ENCODE measurements at places on chromosomes 1 and 21.

DNA sequence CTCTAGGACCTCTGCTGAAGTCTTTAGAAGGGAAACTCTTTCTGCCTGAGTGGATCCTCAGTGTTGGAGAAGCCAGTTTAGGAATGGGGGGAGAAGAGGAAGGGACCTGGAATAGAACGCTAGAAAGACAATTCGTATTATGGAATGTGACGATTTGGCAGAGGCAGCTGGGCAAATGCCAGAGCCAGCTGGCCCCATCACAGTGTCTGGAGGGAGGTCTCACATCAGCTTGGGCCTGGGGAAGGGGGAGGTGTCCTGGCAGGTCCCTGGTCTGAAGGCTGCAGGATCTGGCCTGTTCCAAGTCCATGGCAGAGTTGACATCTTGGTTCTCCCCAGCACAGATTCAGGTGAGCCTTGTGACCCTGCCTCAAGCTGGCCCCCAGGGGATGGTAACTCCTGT is 11.3 kb downstream of the TMCC2 start:
- DNase-seq: no peak

GRCh38 chr1:198121056-198121826 is 35.6 kb upstream of the NEK7 start:
- DNase-seq: peak; percentile 68

DNA sequence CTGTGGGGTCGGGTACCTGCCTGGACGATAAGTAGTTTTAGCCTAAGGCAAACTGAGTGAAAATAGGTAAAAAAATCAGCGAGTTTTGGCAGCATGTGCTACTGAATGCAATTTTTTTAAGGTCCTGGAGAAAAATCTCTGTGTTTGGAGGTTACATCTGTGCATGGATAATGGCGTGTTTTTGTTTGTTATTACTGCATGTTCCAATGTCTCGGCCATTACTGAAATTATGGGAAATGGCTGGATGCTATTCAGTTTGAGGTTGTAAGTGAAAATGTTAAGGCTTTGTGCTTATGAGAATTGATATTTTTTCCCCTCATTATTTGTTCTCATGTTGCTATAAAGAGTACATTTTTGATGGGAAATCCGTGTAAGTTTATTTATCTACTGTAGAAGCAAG is 441.7 kb downstream of the PRDM2 start:
- no peak for DNase-seq

GRCh38 chr1:94901841-94902240 is 25.1 kb downstream of the CNN3 start:
- no peak for DNase-seq

DNA sequence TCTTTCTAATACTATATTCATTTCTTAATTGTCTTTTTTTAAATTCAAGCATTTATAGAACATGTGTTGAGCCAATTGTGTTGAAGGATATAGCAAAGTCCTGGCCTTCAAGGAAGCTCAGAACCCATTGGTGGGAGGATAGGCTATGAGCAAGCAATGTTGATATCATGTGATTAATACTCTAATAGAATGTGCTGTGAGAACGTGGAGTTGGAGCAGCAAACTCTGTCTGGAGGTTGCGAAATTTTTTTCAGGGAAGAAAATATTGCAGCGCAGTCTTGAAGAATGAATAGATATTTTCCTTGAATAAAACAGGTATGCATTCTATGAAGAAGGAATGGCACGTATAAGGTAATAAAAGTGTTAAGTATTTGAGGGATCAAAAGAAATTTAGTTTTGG is 229.2 kb upstream of the KCNK2 start:
- DNase-seq: no peak

DNA sequence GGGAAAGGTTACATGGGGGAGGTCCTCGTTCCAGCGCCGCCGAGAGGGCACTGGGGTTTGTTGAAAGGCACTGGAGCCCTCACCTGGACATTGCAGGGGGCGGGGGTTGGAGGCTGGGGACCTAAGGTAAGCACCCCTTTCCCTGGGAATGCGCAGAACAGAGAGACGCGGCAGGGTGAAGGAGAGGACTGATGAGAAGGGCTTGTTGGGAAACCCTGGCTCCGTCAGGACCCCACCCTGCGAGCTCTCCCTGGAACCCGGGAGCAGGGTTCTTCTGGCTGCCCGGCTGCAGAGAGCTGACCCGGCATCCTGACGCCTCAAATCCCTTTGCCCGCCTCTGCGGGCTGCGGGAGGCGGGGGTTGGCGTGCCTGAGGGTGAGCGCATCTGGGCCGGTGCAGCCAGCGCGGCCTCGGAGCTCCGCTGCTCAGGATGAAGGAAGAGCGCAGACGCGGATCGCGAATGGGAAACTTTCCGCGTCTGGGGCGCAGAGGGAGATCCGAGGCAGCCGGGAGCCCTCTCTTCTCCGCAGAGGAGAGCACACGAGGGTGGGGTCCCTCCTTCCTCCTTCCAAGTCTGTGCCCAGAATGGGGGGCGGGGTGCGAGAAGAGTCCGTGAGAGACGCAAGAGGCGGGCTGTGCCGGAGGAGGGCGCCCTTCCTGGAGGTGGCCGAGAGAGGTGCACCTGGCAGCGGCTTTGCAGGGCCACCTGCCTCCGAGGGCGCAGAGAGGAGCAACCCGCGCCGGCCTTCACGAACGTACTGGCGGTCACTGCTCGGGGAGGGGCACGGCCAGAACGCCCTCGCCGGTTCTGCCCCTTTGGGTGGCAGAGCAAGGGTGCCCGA is 2.4 kb downstream of the IGSF21 start:
- DNase-seq: no peak

GRCh38 chr1:8409106-8409505 is 91.2 kb downstream of the SLC45A1 start:
- DNase-seq: peak; percentile 67

DNA sequence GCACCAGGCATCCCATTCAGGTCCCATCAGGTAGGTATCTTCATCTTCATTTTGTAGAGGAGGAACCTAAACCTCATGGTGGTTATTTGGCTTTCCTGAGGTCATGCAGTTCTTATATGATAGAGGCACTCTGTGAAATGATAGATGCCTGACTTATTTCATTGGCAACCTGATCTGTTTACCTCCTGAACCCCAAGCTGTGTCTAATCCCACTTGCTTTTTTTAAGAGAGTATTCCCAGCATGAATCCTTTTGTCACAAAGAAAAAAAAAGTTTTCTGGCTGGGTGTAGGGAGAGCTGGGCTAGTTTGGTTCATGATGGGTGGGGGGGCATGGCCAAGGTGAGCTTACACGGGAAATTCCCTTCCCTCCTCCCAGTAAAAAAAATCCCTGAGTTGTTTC is 154.2 kb downstream of the TENT5C start:
- no peak for DNase-seq

GRCh38 chr1:116943438-116943837 is 33.7 kb downstream of the PTGFRN start:
- no peak for DNase-seq

GRCh38 chr1:232570007-232570406 is 59.9 kb downstream of the SIPA1L2 start:
- DNase-seq: no peak

DNA sequence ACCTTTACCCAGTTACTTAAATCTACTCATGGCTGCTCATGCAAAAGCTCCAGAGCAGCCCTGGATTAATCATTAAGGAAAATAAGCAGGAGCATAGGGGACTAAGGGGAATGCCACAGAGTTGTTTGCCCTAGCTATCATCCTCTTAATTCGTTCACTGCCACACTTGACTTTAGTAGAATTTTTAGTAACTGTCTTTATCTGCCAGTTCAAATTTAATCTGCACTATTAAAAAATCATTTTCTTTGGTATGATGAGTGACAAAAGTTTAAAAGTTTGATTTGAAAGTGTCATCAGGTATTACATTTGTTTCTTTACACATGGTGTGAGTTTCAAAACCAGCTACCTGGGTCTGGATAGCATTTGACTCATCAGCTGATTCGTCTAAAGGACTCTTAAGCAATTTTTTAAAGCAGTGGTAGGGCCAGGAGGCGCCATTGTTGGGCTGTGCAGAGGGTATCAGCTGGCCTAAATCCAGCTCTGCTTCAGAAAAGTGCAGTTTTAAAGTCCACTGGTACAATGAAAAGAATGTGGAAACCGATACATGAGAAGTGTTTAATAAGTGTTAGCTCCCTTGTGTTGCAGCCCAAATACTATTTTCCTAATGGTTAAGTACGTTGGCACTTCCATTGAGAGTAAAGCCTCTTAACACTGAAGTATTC is 69.9 kb upstream of the DR1 start:
- DNase-seq: peak; percentile 77

- DNase-seq: peak; percentile 37
Observed at GRCh38 chr1:206992790-206993189, 22.5 kb upstream of the FCAMR start.

Data from Caki2 (cell line).